ENCODE measurements at places on chromosomes 11 and 22.

GRCh38 chr11:69497221-69497787 is 15.8 kb downstream of the LINC01488 start:
- DNase-seq = no peak

DNA sequence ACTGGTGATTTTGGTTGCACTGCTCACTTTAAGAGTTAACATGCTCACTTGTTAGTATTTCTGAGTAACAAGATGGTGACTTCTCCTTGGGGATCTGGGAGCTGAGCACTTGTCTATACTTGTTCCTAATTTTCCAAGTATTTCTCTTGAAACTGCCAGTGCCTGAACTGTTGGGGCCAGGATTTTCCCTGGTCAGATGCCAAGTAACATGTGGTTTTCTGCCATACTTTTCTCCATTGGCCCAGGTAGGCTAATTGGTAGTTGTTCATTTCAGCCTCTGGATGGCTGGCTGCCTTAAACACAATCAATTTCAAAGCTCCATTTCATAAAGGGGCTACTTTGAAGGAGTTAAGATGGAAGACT is 35.0 kb downstream of the RNF141 start:
- no peak for DNase-seq

DNA sequence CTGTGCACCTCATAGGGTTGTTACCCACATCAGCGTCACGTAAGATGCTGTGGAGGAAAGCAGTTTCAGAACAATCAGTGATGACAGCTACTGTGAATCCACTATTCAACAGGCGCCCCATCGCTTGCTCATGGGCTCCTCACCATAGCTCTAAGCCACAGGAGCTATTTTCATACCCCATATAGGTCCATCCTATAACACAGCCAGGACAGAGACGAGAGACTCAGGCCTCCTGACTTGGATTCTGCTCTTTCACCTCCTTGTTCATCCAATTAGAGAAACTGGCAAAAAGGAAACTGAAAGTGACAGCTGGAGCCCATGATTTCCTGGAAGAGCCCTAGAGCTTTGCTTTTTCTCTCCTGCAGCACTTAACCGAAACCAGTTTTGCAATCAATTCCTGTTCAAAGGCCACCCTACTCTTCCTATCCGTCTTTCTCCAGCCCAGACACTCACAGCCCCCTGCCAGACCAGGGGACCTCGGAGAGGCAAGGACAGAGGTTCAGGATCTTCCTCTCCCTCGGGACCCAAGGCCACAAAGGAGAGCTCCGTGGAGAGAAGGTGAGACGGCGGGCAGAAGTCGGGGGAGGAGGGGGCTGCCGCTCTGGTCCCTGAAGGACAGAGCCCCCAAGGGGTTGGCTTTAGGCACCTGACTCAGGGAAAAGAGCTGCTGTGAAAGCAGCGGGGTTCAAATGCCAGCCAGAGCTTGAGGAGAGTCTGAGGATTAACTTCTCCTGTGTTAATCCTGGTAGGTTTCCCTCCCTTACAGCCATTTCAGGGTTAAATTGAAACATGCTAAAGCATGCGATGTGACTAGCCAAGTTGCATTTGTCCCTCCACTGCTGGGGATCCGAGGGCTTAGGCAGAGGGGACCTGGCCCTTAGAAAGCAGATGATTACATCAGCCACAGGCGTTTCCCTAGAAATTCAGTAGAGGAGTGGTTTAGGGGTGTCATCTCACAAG is at the start of gene APOL6:
Gene APOL6 (plus strand): TSS at position 381 of the 960 bp plus-strand sequence. CDS start 7,980 bp downstream, outside the sequence.
- DNase-seq = no peak

DNA sequence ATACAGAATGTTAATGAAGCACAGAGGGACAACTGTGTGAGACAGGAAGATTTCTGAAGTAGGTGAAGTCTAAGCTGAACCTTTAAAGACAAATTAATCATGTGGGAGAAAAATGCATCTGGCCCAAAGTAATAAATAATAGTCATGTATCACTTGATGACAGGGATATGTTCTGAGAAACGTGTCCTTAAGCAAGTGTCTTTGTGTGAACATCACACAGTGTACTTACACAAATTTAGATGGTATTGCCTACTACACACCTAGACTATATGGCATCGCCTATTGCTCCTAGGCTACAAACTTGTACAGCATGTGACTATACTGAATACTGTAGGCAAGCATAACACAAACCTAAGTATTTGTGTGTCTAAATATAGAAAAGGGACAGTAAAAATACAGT is 112.6 kb downstream of the APOL5 start:
- DNase-seq = no peak
